ENCODE measurements at places on chromosomes 5 and 9.
A peak's percentile ranks its signal among the peaks of the same experiment; 100 is the strongest.

GRCh38 chr5:163772241-163772640, 266.8 kb downstream of the MAT2B start:
- DNase-seq, result no peak

DNA sequence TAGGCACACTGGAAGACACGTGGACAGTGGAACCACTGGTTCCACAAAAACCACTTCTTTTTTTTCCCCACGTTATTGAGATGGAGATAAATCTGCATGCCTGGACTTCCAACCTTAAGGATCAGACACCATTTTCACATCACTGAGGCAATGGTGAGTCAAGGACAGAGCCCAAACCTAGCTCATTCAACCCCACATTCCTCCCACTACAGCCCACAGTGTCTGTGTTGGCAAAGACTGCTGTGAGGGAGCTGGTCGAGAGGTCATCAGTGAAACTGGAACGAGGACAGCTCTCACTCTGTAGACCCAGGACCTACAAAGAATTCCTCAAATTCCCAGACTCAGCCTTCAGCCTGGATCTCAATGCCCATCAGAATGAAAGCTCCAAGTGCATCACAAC, 74.8 kb downstream of the ABCA1 start:
- DNase-seq, result no peak

- peak; percentile 41 for DNase-seq
These were observed 1.9 kb upstream of the IDNK start for GRCh38 chr9:83620841-83621636.

- no peak for DNase-seq
These were observed 14.4 kb downstream of the MEF2C start for GRCh38 chr5:88868468-88869068.

GRCh38 chr5:154049636-154050035, 10.9 kb downstream of the MFAP3 start:
- no peak for DNase-seq

GRCh38 chr9:91495450-91495849, 71.8 kb upstream of the NFIL3 start:
- DNase-seq, result no peak

DNA sequence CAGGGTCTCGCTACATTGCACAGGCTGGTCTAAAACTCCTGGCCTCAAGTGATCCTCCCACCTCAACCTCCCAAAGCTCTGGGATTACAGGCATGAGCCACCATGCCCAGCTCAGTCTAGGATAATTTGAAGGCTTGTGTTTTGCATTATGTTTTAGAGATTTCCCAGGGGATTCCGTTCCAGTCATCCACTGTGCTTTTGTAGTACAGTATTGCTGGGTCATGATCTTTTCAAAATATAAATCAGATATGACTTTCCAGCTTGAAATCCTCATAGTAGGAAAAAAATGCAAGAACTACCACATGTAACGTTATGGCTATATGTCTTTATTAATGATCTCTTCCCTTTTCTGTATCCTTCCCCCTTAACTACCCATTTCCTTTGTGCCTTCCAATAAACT, 338.1 kb downstream of the PRELID2 start:
- no peak for DNase-seq

DNA sequence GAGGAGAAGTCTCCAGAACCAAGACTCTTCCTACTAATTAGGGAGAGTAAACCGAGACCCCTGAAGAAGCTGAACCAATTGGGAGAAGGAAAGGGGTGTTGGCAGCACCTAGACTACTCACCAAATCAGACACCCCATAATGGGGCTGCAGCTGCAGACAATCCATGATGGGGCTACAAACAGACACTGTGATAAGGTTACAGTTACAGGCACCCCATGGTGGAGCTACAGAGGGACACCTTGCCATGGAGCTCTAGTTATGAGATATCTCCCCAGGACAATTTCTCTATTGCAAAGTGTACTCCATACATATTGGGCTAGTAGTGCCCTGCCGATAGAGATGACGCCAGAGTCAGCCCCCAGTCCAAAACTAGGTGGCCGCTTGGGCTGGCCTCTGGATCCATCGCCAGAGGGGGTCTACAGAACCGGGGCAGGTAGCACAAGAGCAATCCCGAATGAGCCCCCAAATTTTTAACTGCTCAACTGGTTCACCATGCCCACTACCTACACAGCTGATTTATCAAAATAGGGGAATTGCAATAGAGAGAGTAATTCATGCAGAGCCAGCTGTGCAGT, 2.1 kb upstream of the NANS start:
- DNase-seq, result no peak

- DNase-seq, result no peak
These were observed 82.2 kb downstream of the IPO11 start for GRCh38 chr5:62494772-62495171.

- DNase-seq, result no peak
These were observed 285.1 kb upstream of the DAP start for GRCh38 chr5:11046160-11046559.

DNA sequence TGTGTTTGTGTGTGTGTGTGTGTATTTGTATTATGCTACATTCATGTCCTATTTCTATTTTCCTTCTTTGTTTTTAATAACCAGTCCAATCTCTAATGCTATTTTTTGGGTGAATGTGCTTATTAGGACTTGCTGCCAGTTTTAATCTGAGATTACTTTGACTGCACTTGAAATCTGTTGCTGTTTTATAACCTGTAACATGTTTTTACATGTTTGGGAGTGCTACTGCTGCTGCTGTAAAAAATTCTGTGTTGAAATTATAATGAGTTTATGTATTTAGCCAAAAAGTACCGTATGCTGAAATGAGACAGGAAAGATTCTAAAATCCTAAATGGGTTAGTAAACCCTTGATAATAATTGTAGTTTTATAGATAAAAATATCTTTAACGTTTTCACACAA, 104.7 kb upstream of the SSBP2 start:
- DNase-seq, result no peak

DNA sequence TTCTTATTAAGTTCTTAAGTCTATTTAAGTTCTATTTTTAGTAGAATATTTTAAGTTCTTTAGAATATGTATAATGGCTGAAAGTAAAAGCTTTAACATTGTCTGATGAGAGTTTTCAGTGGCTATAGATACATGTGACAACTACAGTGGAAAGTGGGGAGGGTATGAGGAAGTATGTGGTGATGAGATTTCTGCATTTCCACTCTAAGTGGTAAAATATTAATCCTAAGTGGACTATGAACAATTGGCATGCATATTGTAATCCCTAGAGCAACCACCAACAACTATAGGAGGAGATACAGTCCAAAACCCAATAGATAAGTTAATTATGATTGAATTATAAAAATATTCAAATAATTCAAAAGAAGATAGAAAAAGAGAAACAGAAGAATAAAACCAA, 183.6 kb downstream of the GADD45G start:
- no peak for DNase-seq

GRCh38 chr9:7871977-7872730, 72.6 kb upstream of the DMAC1 start:
- DNase-seq, result no peak

GRCh38 chr9:17005056-17005823, 129.6 kb upstream of the CNTLN start:
- DNase-seq, result peak; percentile 31

- DNase-seq, result no peak
These were observed 19.6 kb downstream of the CCDC187 start for GRCh38 chr9:136284311-136284710.

DNA sequence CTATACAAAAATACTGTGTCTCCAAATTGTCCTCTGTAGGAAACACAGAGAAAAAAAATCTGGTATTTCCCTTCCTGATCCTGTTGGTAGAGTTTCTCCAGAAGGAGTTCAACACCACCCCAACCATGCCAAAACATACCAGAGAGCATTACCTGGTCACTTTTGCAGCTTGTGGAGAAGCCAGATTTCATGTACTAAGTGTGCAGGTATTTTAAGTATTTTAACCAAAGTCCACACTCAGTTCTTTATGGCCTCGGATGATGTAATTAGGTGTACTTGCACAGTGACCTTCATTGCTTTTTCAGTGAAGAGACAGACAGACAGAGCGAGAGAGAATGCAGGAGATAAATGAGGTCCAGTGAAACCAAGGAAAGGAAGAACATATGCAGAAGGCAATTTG, 2046.8 kb upstream of the CDH9 start:
- no peak for DNase-seq

GRCh38 chr5:133741818-133742355, 129.5 kb upstream of the FSTL4 start:
- DNase-seq, result no peak

GRCh38 chr5:66558560-66558959, 37.6 kb upstream of the MAST4 start:
- no peak for DNase-seq

DNA sequence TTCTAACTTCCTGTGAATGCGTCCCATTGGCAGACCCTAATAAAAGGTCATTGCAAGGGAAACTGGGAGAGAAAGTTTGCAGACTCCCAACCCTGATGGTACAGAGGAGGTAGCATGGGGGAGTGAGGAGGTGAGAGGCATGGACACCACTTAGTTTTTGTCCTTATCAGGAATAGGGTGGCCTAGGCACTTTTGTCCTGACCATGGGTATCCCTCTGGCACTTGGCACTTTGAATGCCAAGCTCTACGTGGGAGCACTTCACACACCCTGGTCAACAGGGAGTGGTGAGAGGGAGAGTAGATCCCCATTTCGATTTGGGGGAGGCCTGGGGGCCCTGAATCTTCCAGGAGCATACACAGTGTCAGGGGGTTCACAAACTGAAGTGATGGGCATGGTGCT, 75.6 kb upstream of the SH3PXD2B start:
- no peak for DNase-seq

DNA sequence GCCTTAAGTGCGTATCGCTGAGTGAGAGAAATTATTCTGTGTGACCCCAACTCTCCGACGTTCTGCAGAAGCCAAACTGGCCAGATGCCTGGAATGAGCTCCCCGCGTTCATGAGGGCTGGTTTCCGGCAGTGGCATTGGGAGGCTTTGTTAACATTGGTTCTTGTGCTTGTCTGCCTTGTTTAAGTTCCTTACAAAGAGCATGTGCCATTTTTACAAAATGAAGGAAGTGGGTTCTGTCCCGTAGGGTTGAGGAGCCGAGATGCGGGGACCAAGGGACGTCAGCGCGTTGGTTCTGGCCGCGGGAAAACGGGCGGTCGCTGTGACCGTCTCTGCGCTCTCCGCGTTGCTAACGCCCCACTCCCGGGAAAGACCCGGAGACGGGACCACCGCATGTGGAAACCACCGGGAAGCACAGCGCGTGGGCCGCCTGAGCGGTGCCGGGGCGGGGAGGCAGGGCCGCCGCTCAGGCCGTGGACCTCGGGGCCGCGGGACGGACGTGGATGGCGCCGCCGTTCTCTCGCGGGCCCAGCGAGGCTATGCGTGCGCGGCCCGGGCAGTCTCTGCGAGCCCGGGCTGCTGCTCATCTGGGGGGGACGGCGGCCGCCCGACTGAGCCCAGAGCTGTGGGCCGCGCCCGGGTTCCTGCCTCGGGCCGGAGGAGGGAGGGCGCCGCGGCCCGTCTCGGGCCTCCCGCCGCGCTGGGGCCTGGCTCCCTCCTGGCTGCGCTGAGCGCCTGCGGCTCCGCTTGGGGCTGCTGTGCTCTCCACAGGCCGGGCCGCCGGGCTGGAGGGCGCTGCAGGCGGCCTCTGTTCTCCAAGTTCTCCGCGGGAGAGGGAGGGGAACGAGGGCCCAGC, 13.4 kb downstream of the RABL6 start:
- DNase-seq, result no peak

GRCh38 chr9:19229595-19230354, 718 bp upstream of the DENND4C start:
- peak; percentile 93 for DNase-seq

DNA sequence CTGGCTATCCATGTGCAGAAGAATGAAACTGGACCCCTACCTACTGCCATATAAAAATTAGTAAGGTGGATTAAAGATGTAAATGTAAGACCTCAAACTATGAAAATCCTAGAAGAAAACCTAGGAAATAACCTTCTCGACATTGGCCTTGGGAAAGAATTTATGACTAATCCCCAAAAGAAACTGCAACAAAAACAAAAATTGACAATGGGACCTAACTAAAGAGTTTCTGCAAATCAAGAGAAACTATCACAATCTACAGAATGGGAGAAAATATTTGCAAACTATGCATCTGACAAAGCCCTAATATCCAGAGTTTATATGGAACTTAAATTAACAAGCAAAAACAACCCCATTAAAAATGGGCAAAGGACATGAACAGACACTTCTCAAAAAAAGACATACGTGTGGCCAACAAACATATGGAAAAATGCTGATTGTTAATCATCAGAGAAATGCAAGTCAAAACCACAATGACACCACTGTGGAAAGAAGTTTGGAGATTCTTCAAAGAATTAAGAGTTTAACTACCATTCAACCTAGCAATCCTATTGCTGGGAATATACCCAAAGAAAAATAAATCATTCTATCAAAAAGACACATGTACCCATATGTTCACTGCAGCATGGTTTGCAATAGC, 98.5 kb downstream of the NR3C1 start:
- DNase-seq, result no peak

GRCh38 chr5:180084638-180085561, 13.3 kb upstream of the RNF130 start:
- DNase-seq, result no peak

DNA sequence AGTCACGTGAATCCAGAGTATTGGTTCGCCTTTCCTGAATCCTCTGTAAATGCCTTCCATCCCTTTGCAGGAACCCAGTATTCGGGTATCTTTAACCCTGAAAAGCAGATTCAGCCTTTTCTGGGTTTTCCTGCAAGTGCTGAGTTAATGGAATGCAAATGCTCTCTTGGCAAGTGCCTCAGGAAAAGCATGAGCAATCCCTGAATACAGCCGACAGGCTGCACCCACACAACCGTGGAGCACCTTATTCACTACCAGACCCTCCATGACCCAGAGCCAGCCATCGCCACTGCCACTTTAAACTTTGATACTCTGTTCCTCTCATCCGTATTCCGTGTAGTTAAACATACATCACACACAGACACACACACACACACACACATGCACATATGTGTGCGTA, 54.4 kb downstream of the ZNF622 start:
- no peak for DNase-seq
